Activated CD4-positive, CD25-positive, alpha-beta regulatory T cell treated with anti-CD3 and anti-CD28 coated beads, Interleukin-2, amount 50 U/mL, for 72 hours (primary cell): ENCODE measurements at places on chromosomes 3 and 15.

DNA sequence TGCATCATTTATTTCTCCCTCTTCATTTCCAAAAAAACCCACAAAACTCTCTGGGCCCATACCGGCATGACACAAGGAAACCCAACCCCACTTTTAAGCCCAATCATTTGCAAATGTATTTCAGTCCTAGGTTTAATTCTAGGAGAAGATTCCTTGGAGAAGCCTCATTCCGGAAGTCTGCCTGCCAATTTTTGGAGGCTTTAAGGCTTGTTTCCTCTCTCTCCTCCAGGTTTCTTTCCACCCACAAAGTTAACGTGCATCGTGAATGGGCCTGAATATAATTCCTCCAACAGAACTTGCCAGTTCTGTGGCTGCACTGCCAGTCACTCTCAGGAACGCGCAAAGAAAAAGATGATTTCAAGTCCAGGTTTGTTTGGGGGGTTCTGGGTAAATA is 69.9 kb upstream of the FOXP1 start:
- DNase-seq, result no peak

- DNase-seq, result no peak
These were observed 151.1 kb upstream of the ARHGEF26 start for GRCh38 chr3:153970047-153970446.

GRCh38 chr15:64355348-64355943 is 527 bp downstream of the CSNK1G1 start:
- DNase-seq, result no peak

DNA sequence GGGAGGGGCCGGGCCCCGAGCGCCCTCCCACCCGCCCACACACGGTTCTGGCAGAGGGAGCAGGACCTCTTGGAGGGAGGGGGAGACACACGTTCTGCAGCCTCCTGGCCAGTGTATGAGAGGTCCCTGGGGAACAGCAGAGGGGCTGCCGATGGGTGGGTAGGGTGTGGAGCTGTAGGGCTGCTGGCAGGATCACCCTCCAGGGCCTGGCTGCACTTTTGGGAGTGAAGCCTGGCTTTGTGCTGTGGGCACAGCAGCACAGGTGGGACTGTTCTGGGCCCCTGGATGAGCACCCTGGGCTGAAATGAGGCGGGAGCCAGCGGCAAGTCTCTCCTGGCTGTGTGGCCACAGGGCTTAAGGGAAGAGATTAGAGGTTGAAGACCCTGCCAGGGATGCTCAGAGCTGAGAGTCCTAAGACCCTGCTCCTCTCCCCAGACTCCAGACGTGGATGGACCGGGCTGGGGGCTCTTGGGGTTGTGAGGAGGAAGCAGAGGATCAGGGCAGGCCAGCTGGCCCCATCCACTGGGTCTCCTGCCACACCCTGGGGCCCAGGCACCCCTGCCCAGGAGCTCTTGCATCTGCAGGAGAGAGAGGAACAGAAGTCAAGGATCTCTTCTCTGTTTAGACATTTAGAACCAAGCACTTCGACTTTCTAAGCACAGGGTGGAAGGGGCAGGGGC is 45.2 kb downstream of the RGMA start:
- no peak for DNase-seq

DNA sequence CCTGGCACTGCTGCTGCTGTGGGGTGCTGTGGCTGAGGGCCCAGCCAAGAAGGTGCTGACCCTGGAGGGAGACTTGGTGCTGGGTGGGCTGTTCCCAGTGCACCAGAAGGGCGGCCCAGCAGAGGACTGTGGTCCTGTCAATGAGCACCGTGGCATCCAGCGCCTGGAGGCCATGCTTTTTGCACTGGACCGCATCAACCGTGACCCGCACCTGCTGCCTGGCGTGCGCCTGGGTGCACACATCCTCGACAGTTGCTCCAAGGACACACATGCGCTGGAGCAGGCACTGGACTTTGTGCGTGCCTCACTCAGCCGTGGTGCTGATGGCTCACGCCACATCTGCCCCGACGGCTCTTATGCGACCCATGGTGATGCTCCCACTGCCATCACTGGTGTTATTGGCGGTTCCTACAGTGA is 2.1 kb downstream of the GRM2 start:
- peak; percentile 20 for DNase-seq

DNA sequence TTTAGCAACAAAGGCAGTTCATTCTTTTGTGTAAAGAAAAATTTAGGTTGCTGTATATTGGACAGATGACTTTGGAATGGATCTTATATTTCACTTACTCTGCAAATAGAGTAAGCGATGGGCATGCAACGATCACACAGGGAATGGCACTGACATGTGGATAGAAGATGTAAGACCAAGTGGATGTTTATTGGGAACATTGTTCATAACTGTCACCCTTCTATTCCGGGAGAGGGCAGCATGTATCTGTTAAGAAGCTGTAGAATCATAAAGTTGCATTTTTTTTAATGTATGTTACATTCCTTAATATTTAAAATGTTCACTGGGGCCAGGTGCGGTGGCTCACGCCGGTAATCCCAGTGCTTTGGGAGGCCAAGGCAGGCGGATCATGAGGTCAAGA is 41.2 kb downstream of the HPS3 start:
- DNase-seq, result no peak
